ENCODE measurements at places on chromosomes 6 and 20.

- DNase-seq: no peak
Observed at GRCh38 chr6:39953076-39953618, 18.9 kb upstream of the MOCS1 start.

DNA sequence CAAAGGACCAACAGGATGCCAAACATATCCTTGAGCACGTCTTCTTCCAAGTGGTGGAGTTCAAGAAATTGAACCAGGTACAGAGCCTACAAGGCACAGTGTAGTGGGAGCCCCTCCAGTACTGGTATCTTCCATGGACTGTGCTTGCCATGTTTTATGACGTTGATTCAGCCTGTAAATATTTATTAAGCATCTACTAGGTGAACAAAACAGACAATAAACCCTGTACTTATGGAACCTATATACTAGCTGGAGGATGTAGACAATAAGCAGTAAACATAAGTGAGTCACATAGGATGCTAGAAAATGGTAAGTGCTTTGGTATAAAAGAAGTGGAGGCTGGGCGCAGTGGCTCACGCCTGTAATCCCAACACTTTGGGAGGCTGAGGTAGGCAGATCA, 24.4 kb upstream of the MYBL2 start:
- DNase-seq: no peak

GRCh38 chr6:89085409-89086205, 5.1 kb downstream of the PNRC1 start:
- DNase-seq: no peak

DNA sequence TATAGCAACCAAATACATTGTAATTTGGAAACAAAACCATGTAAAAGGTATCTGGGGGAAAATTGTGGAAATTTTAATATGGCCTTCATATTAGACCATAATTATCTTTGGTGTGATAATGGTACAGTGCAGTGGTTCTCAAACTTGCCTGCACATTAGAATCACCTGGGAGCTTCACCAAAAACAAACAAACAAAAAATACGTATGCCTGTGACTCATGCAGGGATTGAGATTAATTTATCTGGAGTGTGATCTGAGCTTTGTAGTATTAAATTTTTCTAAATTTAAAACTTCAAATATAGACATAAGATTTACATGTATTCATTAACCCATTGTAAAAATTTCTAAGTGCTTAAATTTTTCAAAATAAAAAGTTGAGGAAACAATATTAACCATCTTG, 31.5 kb downstream of the ARHGAP18 start:
- DNase-seq: no peak

DNA sequence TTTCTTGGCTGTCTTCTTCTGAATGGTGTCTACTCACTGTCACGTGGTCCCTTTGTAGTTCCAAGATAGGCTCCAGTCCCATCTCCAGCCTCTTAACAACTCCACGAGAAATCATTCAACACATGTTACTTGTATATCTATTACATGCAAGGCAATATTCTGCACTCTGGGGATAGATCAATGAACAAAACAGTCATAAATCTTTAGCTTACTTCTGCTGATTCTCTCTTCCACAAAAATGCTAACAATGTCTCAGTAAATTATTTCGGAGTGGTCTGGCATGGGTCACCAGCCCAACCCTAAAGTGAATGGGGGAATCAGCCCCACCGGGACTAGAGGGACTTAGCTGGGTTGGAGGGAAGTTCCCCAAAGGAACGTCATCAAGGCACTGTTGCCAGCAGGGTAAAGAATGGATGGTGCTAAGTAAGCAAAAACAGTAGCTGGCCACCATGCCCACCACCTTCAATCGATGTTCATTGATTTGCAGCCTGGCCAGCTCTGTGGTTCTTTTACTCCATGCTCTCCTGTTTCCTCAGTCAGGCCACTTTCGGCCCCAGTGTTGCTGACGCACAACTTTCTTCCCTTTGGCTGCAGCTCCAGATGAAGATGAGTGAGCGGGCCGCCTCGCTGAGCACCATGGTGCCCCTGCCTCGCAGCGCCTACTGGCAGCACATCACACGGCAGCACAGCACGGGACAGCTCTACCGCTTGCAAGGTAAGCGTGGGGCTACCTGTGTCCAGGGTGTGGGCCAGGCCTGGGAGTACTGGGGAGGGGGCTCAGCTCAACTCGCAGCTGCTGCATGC, 167.7 kb downstream of the DOK5 start:
- no peak for DNase-seq

DNA sequence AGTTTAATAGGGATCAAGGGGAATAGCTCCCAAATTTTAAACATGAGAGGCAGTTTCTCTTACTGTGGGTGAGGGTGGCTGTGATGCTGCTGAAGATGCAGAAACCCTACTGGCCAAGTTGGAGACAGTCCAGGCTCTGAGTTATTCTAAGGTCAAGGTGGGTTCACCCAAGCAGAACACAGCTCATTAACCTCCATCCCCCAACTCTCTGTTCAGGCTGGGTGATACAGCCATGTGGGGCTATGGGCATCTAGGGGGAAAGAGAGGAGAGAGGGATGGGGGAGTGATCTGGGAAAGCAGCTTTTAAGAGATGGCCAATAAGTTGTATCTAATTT, 18.9 kb upstream of the TRAM2 start:
- no peak for DNase-seq

DNA sequence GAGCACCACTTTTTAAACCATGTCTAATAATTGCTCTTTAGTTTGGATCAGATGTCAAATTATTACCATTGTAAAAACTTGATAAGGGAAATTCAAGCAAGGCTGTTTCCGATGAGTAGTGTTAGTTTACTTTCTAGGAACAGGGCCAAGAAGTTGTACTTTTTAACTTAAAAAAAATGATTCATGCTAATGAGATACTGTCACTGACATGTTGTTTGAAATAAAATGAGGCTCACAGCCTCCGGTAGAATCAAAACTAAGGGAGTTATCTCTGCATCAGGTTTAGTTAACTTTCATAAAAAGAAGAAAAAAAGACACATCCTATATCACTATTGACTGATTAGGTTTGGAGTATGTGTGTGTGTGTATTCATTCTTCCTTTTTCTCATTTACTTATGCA, 55.2 kb upstream of the SUPT3H start:
- DNase-seq: no peak

DNA sequence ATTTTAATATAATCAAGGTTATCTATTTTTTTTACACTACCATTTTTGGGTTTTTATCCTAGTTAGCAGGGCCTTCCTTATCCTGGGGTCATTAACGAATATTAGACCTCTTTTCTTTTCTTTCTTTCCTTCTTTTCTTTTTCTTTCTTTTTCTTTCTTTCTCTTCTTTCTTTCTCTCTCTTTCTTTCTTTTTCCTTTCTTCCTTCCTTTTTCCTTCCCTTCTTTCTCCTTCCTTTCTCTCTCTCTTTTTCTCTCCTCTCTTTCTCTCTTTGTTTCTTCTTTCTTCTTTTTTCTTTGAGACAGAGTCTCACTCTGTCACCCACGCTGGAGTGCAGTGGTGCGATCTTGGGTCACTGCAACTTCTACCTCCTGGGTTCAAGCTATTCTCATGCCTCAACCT, 120.4 kb upstream of the PDE7B start:
- DNase-seq: no peak

DNA sequence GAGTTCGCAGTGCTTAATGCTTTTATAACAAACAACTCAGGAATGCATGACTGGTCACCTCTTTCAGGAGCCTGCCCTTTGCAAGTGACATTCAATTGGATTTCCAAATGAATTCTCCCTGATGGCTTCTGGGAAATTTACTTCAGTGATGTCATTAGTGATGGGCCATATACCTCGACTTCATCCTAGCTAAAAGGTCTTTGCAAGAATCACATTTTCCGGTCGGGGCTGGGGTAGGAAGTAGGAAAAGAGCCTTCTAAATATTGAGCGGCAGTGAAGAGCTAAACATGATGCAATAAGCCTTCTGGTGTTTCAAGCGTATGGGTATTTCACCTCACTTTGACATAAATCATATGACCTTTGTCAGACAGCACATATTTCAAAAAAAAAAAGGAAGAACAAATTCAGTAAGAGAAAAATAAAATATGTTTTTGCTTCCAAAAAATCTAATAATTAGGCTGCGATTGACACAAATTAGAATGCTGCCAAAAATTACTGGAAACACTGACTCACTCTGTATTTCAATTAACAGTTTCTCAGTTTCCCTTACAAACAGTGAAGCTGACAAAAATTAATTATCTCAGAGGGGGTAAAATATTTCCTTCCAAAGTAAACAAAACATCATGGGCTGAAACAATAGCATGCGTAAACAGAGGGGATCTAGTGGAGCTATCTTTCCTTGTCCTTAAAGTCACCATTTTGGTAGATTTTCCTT, 39.8 kb downstream of the ADTRP start:
- no peak for DNase-seq

GRCh38 chr6:90123831-90124230, 172.8 kb downstream of the BACH2 start:
- DNase-seq: no peak

- no peak for DNase-seq
Observed at GRCh38 chr6:165931675-165932074, 236.0 kb downstream of the TBXT start.

GRCh38 chr6:138682704-138683527, 90.7 kb upstream of the CCDC28A start:
- no peak for DNase-seq

GRCh38 chr6:83592770-83593394, 80.5 kb downstream of the PRSS35 start:
- DNase-seq: no peak

GRCh38 chr6:38634518-38634917, 5.2 kb downstream of the BTBD9 start:
- DNase-seq: no peak

DNA sequence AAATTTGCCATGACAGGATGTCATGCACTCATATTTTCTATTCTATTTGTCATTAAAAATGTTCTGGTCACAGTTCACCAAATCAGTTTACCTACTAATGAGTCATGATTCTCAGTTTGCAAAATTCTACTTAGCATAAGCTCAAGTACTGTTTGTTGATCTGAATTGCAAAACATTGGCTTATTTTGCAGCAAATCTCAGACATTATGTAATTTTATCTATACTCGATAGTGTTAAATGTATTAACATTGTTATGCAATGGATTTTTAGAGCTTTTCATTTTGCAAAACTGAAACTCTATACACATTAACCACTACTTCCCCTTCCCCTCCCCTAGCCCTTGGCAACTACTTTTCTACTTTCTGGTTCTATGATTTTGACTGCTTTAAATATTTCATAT, 213.8 kb upstream of the ZFP64 start:
- DNase-seq: no peak

DNA sequence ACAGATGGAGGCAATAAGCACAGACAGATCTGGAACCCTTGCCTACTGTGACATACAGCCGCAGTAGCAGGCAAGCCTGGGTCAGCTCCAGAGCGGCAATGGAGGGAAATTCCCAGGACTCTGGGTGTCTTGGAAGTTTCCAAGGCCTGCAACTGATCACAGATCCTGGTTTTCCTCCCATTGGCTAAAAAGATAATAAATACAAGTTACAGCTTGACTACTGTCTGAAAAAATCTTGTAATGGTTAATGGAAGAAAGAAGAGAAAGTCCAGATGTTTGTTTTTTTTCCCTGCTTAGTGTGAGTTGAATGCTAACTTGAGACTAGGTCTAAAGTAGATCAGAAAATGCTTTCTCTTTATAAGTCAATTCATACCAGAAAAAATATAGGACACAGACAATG, 307.6 kb downstream of the ALDH8A1 start:
- no peak for DNase-seq

- no peak for DNase-seq
Observed at GRCh38 chr6:51866867-51867266, 220.5 kb downstream of the PKHD1 start.
